A673 (cell line): ENCODE measurements at places on chromosomes 1 and 21. TPM values are rescaled to one million over a fixed set of nuclear protein-coding genes. Genes with fewer than 3 reads are reported as not detected.
A peak's percentile ranks its signal among the peaks of the same experiment; 100 is the strongest.

Gene TMEM54
- 3.2 and 4.8 TPM in 2 replicates for total RNA-seq

DNA sequence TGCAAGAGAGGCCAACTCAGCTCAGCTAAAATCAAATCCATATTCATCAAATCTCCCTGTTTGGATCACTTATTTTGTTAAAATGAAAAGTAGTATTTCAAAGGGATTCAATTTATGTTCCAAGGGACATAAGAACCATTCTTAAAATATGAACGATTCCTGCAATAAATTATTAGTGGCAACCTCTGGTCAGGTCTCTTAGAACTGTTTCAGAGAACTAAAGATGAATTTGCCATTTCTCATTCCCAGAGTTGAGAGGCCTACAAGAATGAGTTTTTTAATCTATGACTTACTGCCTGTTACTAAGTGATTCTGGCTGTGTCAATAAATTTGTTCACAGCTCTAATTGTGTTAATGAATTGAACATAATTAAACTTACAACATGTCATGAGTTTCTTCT is 268.5 kb downstream of the SPATA17 start:
- no peak for DNase-seq

- no peak for DNase-seq
These were observed 846.9 kb upstream of the ADAMTS5 start for GRCh38 chr21:27813750-27814149.

- DNase-seq: peak; percentile 96
These were observed 17.0 kb downstream of the NES start for GRCh38 chr1:156659988-156660751.

Gene DCST1
- total RNA-seq: not detected in 2 replicates

Gene C2CD4D
- not detected in 2 replicates for total RNA-seq

Gene SNRPE
- 315 and 358 TPM in 2 replicates for total RNA-seq

GRCh38 chr1:163813251-163813650 is 491.5 kb downstream of the NUF2 start:
- no peak for DNase-seq

Gene RUNX3
- total RNA-seq: 8.6 and 10.2 TPM in 2 replicates

Gene FCRL2
- total RNA-seq: not detected in 2 replicates

DNA sequence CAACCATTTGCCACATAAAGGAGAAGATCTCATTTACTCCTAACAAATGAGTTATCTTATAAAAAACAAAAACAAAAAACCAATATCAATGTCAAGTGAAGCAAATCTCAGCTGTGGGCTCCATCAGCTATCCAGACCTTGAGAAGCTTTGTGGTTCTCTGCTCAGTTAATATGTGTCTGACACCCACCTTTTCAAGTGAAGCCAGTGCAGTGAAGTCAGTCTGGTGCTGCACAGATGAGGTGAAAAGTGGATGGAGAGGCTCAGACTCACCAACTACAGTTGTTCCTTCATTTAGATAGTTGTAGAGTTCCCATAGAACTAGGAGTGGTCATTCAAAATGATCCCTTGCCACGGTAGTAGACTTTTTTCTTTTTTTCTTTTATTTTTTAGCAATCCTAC is 106.8 kb downstream of the NTNG1 start:
- DNase-seq: no peak

DNA sequence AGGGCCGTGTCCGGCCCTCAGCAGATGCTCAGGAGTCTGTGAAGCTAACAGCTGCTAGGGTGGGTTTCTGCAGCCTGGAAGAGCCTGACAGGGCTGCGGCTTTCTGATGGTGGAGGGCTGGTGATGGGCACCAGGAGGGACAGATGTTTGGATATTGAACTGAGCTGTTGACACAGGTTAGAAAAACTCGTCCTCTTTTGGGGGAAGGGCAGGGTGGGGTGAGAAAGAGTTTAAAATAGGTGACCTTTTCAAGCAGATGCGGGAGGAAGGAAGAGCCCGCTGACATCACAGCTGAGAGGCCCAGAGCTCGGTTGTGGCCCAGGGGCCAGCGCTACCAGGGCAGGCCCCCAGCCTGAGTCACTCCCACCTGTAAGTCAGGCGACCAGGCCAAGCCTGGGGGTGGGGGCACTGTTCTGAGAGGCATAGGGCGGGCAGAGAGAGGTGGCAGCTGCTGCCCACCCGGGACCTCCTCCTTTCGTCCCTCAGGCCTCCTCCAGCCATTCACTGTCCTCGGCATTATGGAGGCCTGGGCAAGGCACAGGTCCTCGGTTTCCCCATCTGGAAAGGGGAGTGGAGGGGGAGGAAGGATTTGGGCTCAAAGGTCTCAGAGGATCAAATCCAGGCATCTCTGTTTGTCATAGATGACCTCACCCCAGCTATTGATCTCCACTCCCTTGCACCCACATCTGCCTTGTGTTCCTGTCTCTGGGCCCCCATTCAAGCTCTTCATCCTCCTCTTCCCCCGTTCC is 32.3 kb upstream of the ID3 start:
- DNase-seq: no peak

- no peak for DNase-seq
These were observed 34.0 kb upstream of the C1orf115 start for GRCh38 chr1:220655961-220656740.

Gene DDR2
- total RNA-seq: 121 and 145 TPM in 2 replicates

Gene MXRA8
- total RNA-seq: 0.55 and 0.73 TPM in 2 replicates
